CD4-positive, alpha-beta T cell treated with Interleukin-6 at 100 ng/mL for 8 hours (primary cell): ENCODE measurements at places on chromosomes 11 and 22.
A peak's percentile ranks its signal among the peaks of the same experiment; 100 is the strongest.

GRCh38 chr22:38863531-38864131, 8.4 kb downstream of the CBX6 start:
- no peak for DNase-seq

DNA sequence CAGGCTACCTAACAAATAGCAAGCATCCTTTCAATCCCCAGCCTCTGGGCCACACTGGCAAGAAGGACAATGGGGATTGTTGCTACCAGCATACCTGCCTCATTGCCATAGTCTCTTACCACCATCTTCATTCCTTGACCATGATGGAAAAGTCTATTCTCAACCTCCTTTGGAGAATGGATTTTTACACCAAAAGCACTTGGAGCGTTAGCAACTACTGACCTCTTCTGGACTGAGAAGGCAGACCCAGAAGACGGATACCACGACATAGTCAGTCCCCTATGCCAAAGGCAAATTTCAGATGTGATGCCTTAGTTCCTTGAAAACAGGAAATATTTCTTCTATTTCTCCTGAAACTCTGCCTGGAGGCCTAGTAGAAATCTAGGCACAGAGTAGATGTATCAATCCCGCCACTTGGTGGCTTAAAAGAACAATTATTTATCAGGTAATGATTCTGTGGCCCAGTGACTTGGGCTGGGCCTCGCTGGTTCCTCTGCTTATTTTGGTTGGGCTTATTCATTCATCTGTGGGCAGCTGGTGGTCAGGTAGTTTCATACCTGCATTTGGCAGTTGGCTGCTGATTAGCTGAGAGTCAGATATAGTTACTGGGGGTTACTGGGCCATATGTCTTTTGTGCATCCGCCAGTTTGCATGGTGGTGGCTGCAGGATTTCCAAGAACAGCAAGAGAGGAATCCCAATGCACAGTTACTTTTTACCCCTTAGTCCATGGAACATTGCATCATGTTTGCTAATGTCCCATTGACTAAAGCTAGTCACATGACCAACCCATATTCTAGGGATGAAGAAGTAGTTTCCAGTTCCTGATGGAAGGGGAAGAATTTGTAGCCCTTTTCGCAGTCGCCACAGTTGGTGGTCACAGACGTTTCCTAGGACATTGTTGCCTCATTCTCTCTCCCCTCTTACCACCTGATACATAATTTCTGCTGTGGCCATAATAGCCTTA, 75.2 kb downstream of the DHCR7 start:
- DNase-seq: no peak

GRCh38 chr11:6419009-6419631, at the start of gene APBB1:
Gene APBB1, minus strand, starts transcription at chr11:6419094. Its CDS starts 7,747 bp downstream, at chr11:6411347.
- peak; percentile 64 for DNase-seq

DNA sequence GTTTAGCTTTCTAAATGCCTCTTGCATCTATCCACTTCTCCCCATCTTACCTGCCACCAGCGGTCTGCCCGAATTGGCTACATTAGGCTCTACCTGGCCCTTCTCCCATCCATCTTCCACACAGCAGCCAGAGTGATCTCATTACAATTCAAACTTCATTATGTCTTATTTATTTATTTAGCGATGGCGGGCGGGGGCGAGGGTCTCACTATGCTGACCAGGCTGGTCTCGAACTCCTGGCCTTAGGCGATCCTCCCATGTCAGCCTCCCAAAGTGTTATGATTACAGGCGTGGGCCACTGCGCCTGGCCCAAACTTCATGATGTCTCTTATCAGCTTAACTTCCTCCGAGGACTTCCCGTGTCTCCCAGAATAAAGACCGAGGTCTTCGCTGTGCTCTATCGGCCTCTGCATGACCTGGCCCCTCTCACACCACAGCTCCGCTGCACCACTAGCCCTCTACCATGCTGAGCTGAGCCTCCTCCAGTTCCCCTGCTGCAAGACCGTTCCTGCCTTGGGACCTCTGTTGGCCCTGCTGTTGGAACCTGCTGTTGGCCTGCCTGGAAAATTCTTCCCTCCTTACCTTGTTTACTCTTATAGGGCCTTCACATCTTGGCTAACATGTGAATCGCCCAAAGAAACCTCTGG, 870 bp upstream of the CTTN start:
- DNase-seq: no peak

DNA sequence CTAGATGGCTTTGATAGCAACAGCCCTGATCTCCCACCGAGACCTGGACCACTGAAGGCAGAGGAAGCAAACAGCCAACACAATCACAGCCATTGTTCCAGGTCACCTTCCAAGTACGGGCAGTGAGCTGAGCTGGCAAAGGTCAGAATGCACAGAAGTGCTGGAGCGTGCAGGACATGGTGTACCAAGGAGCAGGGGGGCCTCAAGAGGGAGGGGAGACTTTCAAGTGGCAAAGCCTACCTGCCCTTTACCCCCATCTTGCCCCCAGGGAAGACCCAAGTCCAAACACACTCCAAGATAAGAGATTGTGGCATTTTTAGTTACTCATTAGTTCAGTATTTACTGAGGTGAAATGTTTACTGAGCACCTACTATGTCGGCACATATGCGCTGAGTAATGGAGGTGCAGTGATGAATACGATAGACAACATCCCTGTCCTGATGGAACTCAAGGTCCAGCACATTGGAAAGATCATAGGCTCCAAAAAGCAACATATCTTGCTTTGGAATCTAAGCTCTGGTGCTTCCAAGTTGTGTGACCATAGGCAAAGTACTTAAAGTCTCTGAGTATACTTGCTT, 26.0 kb upstream of the TTC12 start:
- no peak for DNase-seq

DNA sequence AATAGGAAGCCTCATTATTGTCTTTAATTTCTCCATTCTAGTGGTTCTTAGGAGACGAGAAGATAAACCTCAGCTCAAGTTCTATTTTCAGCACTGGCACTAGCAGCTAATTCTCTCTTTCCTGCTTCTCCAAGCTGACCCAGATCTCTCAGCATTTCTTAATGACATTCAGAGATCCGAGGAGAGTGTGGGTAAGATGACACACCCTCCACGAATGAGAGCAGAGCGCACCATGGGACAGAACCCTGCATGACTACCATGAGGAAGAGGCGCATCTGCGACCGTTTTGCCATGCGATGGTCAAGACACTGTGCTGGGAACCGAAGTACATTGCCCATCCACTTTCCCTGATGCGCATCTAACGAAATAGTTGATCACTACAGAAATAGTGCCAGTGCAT, 241.8 kb downstream of the LARGE1 start:
- no peak for DNase-seq

DNA sequence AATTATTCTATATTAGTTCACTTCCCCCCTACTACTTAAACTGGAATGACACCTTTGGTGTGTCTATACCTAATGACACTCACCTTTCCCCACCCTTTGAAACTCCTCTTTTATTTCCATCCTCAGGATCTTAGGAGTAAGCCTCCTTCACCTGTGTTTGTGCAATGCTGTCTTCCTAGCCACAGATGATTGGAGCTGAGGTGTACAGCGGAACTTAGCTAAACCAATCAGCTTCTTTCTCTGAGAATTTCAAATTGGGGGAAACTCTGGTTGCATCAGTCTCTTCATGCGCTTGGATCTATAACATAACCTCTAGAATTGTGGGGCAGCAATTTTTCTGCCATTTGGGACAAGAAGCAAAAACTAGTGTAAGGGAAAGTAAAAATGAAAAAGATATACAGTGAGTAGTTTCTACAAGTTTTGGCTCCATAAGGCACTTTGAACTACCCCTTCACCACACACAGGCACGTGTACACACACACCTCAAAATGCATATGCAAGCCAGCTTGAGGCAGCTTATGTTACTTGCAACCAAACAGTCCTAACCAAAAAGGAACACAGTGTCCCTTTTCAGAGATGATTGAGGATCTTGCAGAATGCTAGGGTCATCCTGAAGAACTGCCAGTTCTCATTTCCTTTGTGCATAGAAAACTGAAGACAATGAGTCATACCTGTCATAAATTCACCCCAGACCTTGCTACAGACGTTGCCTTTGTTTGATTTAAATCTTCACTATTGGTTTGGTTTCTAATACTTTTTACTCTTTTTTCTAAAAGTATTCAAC, 36.0 kb upstream of the LDLRAD3 start:
- no peak for DNase-seq

DNA sequence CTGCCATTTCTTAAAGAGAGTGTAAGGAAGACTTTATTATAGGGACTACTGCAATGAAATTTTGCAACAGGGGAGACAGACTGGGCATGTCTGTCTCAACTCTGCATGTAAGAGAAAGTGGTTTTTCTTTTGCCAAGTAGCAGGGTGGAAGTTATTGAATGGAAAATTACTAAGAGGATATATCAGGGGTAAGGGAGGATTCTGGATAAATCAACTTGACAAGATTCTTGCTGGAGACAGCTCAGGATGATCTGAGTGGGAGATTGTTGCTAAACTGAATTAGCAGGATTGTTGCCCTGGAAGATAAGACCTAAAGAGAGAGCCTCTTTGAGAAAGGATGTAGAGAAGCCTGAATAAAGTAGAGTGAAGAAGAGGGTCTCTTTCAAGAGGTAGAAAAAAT, 145.8 kb downstream of the LUZP2 start:
- DNase-seq: no peak

GRCh38 chr11:5059391-5059790, at the start of gene OR52E2:
Gene OR52E2, minus strand, starts transcription at chr11:5059627. Its CDS starts 0 bp downstream, at chr11:5059627.
- DNase-seq: no peak

DNA sequence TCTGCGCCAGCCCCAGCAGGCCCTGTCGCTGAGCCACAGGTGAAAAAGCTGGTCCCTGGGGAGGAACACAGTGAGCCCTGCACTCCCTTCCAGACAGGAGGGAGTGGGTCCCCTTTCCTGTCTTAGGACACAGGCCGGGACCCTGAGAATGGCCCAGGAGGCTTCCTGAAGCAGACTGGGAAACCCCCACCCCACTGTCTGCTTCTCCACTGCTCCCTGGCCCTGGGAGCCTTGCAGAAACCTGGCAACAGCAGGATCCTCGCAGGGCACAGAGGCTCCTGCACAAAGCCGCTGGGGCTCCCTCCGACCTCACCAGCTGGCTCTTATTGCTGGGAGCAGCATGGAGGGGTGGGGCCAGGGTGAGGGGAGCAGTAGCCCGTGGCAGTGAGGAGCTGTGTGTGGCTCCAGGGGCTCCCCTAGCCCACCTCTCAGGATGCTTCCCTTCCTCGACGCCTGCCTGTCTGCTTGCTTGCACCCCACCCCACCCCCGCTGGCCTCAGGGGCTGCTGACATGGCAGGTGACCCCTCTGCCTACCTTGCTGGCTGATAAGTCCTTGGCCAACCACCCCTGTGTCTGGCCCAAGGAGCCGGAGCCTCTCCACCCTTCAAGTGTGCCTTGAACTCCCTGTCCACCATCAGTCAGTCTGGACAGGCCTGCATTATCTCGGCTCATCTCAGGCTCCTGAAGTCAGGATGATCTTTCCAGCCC, 72.1 kb upstream of the KCNQ1OT1 start:
- DNase-seq: no peak

DNA sequence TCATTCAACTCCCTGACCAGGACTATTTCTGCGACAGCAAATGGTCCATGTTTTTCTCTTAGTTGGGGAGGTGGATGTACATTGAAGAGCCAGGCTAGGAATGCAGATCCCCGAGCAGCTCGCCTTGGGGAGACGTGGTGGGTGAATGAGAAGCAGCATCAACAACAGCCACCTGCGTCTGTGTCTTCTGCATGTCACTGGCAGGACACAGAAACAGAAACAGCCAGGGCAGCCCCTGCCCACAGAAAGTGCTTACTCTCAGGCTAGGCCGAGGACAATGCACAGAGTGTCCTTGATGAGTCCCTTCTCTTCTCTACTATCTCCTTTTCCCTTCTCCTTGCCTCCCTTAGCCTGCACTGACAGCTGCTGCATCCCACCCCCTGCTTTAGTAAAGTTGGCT, 541.9 kb upstream of the CADM1 start:
- DNase-seq: no peak

- DNase-seq: no peak
Observed at GRCh38 chr11:126978911-126979310, 21.7 kb downstream of the KIRREL3 start.

GRCh38 chr11:65479184-65480145, 19.4 kb upstream of the MALAT1 start:
- no peak for DNase-seq

- DNase-seq: no peak
Observed at GRCh38 chr11:1235901-1236315, 13.0 kb downstream of the MUC5B start.

DNA sequence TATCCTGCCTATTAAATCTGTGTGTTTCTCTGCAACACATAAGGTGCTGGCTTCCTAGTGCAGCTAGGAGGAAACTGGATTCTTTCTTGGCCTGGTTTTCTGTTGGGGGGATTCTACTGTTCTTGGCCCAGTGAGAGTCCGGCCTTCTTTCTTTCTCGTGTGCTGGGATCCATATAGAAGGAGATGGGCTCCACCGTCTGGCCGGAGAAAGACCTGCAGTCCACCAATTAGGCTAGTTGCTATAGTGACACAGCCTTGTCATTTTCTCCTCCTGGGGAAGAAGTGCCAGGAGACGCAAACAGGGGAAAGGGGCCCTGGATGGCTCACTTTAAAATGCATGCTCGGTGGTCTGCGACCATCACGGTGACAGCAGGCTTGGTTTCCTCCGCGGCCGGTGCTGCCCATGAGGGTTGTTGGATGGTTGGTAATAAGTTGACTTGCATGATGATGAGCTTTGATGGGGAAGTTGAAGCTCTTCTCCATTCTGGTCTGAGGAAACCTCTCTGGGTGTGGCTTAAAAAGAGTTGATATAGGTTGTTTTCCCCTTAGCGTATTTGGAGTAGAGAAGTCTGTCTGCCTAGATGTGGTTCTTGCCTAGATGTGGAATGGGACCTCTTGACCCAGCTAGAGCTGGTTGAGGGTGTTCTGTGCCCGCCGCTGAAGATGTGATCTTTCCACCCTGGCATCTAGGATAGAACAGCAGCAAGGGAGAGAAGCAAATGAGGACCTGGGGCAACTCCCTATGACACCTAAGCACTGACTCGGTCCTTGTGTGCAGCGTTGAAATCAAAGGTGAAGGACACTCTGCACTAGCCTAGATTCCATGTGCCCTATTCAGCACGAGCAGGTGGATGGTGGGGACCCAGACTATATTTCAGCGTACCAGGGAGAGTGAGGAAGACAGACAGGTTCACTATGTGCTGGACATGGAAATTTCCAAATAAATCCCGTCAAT, 1335.0 kb downstream of the BRD1 start:
- DNase-seq: no peak

DNA sequence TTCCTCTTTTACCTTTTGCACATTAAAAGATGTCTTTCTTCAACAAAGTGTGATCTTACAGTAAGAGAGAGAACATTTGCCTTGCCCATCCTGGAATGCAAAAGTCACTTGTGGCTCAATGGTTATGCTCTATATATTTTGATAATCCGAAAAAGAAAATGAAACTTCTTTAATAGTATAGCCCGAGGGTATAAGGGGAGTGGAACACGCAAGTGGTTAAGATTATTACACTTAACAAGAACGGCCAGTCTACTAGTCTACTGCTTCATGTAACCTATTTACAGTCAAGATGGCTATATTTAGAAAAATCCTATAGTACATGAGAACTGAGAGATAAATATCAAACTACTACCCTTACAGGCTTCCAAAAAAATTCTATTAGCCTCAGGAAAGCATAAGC, 86.1 kb downstream of the CADM1 start:
- DNase-seq: no peak

- DNase-seq: no peak
Observed at GRCh38 chr11:1293619-1294015, 15.8 kb downstream of the TOLLIP start.
